Spinal cord (tissue), 10 donors: ENCODE measurements at places on chromosomes 7 and 10. TPM values are rescaled to one million over a fixed set of nuclear protein-coding genes. Genes with fewer than 3 reads are reported as not detected.

- no peak overlapping the region for H3K4me3 ChIP-seq
- H3K27ac ChIP-seq: no peak overlapping the region
- peaks cover 44% of the 10 kb centered on the region for H3K36me3 ChIP-seq
- H3K27me3 ChIP-seq: no peaks in the 10 kb centered on the region
These were observed 10.1 kb downstream of the AVPI1 start for GRCh38 chr10:97676770-97677581.

DNA sequence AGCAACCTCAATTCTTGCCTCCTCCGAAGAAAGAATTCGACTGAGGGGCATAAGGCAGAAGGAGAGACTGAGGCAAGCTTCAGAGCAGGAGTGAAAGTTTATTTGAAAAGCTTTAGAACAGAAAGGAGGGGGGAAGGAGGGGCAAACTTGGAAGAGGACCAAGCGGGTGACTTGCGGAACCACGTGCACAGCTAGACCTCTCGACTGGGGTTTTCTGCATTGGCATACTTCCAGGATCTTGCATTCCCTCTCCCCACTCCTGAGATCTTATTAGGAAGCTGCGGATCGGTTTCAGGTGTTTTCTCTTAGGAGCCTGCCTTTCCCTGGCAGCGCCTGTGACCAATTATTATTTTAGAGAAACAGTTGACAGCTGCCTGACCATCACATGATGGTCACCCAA, 20.3 kb upstream of the CPXM2 start:
- H3K27me3 ChIP-seq: no peaks in the 10 kb centered on the region
- peak; percentile 44 for DNase-seq
- H3K36me3 ChIP-seq: no peaks in the 10 kb centered on the region

The ASL gene
- 28.8 TPM for total RNA-seq

DNA sequence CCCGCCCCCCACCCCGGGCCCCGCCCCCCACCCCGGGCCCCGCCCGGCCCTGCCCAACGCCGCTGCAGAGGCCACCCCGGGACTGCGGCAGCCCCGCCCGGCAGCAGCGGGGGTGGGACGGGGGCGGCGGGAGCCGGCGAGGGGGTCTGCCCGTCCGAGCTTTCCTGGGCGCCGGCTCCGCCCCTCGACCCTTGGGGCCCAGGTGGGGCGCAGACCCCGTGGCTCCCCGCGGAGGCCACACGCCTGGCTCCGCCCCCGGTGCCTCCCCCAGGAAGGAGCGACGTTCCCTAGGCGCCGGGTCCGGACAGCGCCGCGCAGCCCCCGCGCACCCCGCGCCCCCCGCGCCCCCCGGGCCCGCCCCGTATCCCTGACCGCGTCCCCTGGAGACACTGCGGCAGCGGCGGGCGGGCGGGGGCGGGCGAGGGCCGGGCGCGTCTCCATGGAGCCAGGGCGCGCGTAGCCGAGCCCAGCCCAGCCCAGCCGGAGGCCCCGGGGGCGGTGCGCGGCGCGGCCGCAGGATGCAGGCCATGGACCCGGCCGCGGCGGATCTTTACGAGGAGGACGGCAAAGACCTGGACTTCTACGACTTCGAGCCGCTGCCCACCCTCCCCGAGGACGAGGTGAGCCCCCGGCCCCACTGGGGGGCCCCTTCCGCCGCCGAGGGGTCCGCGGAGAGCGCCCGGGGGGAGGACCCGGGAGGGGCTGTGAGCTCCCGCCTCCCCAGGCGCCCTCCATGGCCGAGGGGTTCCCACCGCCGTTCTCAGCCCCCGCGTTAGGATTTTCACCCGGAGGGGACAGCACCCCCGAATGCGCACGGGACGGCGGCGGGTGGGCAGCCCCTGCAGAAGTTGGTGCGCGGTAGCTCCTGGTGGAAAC, at the start of gene KNDC1:
TSS of gene KNDC1 (plus strand) at position 270 of the 876 bp plus-strand sequence. CDS start at position 519, 249 bp downstream.
- no peak within 1 kb of the TSS for H3K27ac ChIP-seq
- H3K36me3 ChIP-seq: peaks cover 29% of the 10 kb centered on the region
- H3K4me3 ChIP-seq: peak within 1 kb of the TSS; percentile 54
- peaks cover 3% of the 10 kb centered on the region for H3K27me3 ChIP-seq
- H3K4me1 ChIP-seq: peaks cover 58% of the 10 kb centered on the region
- peak; percentile 61 for DNase-seq

The CFTR gene
- total RNA-seq: 7.2 TPM

The PKD2L1 gene
- 0.33 TPM for total RNA-seq

The LLCFC1 gene
- total RNA-seq: not detected
